Renal pelvis (tissue), 12 donors: ENCODE measurements at places on chromosomes 3 and 15.

DNA sequence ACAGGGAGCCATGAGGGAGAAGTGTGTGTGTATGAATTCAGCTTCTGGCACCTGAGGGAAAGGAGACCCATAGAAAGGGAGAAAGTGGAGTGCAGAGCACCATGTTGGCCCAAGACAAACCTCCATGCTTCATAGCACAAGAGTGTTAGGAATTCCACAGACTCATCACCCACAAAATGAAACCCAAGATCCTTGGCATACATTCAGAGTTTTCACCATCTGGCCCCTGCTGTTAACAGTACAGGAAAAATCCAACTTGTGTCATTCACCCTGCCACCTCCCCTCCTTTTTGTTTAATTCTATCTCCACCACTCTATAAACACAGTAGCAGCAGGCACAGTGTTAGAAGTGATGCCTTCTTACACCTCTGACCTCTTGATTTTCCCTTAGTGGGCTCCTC lies 60.0 kb upstream of the MNS1 start:
- no peak for DNase-seq

DNA sequence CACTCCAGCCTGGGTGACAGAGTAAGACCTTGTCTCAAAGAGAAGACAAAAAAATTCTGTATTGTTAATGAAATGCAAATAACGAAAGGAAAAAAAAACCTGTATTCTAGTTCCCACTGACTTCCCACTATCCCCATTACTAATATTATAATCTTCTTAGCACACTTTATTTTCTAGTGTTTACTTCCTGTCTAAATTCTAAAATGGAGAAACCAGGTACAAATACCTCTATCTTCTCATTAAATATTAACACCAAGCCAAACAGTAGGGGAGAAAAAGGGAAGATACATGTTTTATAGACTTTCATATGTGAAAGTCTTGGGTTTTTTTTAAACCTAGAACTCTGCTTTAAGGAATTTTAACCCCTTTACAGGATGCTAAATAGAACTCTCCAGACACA lies 55.3 kb upstream of the PLXND1 start:
- DNase-seq, result no peak

DNA sequence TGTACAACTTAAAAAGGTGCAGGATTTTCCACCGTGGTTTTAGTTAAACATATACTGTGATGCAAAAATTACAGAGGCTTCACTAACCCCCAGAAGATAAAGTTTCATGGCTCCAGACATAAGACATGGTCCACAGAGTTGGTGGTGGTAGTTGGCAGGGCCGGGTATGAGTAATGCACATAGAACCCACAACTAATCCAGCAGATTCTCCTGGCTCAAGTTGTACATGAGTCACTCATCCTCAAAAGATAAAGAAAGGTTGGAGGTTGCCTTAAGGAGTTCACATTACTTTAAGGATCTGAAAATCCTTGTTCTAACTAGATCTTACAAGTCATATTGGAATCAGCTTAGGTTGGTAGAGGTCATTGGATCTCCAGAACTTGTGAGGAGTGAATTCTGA lies 98.3 kb upstream of the ZBTB20 start:
- no peak for DNase-seq

- DNase-seq, result no peak
Measured at GRCh38 chr3:149473357-149474249, 894 bp upstream of the TM4SF4 start.

- DNase-seq, result no peak
Measured at GRCh38 chr3:50164984-50165909, 10.1 kb downstream of the SEMA3F start.

GRCh38 chr3:193905541-193906396 lies 230.2 kb upstream of the HES1 start:
- DNase-seq, result peak; percentile 33

DNA sequence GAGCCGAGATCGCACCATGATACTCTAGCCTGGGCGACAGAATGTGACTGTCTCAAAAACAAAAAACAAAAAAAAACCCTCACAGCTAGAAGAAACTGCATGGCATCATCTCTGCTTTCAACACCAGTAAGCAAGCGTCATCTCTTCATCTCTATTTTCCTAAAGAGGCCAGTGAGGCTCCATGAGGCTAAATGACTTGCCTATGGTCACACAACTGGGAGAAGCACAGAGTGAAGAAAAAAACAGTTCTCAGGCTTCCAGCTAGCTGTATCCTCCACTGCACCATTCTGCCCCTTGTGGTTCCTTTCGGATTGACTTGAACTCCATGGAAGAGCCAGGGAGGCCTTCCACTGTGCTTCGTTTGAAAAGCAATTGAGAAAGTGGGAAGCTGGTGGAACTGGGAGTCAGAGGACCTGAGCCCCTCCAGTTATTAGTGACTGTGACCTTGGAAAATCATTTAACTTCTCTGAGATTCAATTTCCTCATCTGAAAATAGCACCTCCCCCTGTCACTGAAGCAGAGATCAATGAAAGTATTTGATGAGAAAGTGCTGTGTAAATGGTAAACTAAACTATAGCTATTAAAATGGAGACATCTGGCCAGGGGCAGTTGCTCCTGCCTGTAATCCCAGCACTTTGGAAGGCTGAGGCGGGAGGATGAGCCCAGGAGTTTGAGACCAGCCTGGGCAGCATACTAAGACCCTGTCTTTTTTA lies 32.1 kb upstream of the DENND4A start:
- peak; percentile 42 for DNase-seq

- DNase-seq, result no peak
Measured at GRCh38 chr3:152737021-152737908, 97.7 kb upstream of the P2RY1 start.

DNA sequence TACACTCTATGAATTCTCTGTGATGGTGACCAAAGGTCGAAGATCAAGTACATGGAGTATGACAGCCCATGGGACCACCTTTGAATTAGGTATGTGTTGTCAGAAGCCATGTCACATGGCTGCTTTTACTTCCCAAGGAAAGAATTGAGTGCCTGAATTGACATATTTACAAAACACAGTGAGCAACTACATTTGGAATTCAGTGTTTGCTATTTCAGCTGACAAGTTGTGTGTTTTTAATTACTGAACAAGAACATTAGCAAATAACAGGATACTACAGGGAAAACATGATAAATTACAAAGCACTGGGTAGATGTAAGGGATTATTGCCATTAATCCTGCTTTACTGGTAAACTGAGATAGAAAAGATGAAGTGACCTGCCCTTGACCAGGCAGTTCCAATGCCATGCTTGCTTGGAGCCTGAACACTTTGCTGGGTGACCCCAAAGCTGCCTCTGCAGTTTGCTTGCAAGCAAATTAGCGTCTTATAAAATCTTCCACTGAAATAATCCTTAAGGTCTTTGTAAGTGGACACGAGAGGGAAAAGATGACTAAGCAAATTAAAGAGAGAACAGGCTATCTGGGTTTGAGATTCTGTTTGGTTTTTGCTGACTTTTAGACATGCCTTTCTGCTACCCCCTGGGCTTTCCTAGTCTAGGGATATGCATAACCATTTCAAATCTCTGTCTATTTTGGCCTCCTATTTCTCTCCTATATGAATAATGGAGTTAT lies 98.2 kb downstream of the HCN4 start:
- no peak for DNase-seq

DNA sequence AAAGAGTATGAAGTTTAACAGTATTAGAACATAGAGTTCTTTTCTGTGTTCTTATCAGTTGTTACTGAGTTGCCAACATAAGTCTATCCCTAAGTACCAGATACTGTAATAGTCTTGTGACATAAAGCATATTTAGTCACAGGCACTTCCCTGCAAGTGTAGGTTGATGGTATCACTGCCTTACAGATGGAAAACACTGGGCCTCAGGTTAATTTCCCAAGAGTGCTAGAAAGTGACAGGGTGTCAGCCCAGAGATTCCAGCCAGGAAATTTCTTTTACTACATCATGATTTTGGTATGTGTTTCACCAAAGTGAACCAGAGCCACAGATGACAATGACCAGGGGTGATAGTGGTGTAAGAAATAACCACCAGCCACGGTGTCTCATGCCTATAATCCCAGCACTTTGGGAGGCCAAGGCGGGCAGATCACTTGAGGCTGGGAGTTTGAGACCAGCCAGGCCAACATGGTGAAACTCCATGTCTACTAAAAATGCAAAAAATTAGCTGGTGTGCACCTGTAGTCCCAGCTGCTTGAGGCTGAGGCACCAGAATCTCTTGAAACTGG lies 3.2 kb downstream of the EIF1B start:
- no peak for DNase-seq

- DNase-seq, result peak; percentile 76
Measured at GRCh38 chr15:77107531-77108355, 36.8 kb upstream of the TSPAN3 start.

DNA sequence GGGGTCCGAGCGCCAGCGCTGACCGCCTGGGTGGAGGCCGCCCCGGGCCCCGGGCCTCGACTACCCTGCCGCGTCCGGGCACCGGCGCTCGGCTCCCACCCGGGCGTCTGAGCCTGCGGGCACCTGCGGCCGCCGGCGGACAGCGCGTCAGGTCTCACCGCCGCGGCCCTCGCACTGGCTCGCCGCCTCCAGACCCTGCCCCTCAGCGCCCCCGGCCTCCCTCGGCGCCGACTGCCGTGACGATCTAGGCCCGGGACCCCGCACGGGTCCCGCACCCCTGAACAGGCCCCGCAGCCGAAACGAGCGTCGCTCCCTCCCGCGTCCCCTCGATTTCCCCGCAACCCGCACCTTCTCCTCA lies 297 bp downstream of the PRC1 start:
- DNase-seq, result no peak

DNA sequence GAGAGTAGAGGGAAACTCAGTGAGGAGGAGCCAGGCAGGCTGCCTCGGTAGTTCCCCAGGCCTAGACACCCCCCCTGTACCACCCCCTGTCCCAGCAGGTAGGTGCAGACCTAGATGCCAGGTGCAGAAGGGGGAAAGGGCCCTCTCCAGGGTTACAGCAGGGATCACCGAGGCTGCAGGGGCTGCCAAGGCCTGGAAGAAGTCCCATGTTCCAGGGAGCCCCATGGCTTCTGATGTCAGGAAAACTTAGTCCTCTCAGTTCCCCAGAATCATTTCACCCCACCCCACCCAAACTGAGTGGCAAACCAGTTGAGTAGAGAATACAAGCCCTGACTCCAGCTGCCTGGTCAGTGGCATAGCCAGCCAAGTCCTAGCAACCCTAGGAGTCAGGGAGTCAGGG lies 7.4 kb upstream of the SEMA3B start:
- DNase-seq, result no peak

- DNase-seq, result no peak
Measured at GRCh38 chr15:59313641-59314332, 58.9 kb downstream of the MYO1E start.
